ENCODE measurements at places on chromosomes 6 and 20. TPM values are rescaled to one million over a fixed set of nuclear protein-coding genes. Genes with fewer than 3 reads are reported as not detected.

DNA sequence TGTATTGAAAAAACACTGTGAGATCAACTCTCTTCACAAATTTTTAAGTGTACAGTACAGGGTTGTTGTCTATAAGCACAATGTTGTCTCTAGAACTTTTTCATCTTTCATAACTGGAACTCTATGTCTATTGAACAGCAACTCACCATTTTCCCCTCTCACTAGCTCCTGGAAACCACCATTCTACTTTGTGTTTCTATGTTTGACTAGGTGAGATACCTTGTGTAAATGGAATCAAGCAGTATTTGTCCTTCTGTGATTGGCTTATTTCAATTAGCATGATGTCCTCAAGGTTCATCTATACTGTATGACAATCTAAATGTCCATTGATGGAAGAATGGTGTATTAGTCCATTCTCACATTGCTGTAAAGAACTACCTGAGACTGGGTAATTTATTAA lies 210.1 kb upstream of the FUT9 start:
- no peaks in the 10 kb centered on the region for H3K27me3 ChIP-seq
- H3K27ac ChIP-seq, result no peak overlapping the region
- no peaks in the 10 kb centered on the region for H3K36me3 ChIP-seq
- no peaks in the 10 kb centered on the region for H3K4me1 ChIP-seq
- H3K4me3 ChIP-seq, result no peak overlapping the region

DNA sequence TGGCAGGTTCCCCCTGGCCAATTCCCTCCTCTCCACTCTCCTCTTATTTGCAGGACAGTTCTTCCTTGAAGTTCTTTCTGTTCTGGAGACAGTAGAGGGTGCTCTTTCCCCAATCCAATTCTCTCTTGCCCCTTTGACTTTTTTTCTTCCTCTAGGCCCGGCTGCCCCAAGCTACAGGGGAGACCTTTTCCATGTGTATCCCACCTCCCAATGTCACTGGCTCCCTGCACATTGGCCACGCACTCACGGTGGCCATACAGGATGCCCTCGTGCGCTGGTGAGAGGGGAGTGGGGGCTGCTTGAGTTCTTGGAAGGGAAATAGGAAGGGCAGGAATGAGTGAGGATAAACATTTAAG lies 1.5 kb downstream of the VARS2 start:
- no peak for DNase-seq
- H3K27me3 ChIP-seq, result no peaks in the 10 kb centered on the region
- H3K36me3 ChIP-seq, result peaks cover 23% of the 10 kb centered on the region
- peaks cover 22% of the 10 kb centered on the region for H3K4me1 ChIP-seq

DNA sequence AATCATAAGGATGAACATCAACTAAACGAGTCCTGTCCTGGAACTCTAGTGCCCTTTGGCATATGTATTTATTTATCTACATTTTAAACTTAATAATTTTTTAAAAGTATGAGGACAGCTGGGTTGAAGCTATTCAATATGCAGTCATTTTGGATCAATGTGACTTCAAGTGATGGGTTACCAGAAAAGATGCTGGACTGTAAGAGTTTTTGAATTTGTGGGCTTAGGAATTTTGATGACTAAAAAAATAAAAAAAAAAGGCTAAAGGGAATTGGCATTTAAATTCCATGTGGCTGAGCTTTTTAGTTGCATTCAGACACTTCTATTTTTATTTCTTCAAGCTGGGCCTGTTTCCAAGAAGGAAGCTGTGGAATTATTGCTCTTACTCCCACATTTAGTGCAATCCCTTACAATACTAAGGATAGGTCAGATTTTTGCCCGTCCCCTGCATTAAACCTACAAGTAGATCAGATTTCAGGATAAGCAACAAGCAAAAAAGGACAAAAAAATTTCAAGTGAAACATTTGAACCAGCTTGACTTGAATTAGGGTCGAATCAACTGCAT lies 704.2 kb upstream of the CITED2 start:
- DNase-seq, result no peak
- H3K36me3 ChIP-seq, result no peaks in the 10 kb centered on the region
- H3K4me3 ChIP-seq, result no peak overlapping the region

GRCh38 chr20:61886721-61887595 lies 178.7 kb downstream of the TAF4 start:
- peak; percentile 21 for DNase-seq

GRCh38 chr6:9806195-9806594 lies 608.7 kb downstream of the TFAP2A start:
- no peaks in the 10 kb centered on the region for H3K36me3 ChIP-seq
- no peak for DNase-seq
- H3K27me3 ChIP-seq, result no peaks in the 10 kb centered on the region
- H3K27ac ChIP-seq, result no peak overlapping the region
- H3K4me3 ChIP-seq, result no peak overlapping the region

GRCh38 chr6:161021998-161022743 lies 30.6 kb downstream of the MAP3K4 start:
- H3K27ac ChIP-seq, result no peak overlapping the region
- peaks cover 3% of the 10 kb centered on the region for H3K36me3 ChIP-seq
- no peaks in the 10 kb centered on the region for H3K4me1 ChIP-seq
- DNase-seq, result no peak

- no peak overlapping the region for H3K27ac ChIP-seq
- no peak overlapping the region for H3K4me3 ChIP-seq
- no peaks in the 10 kb centered on the region for H3K27me3 ChIP-seq
- no peaks in the 10 kb centered on the region for H3K36me3 ChIP-seq
- DNase-seq, result no peak
These were observed 233.9 kb downstream of the PRL start for GRCh38 chr6:22062807-22063408.

- H3K4me3 ChIP-seq, result no peak overlapping the region
- no peaks in the 10 kb centered on the region for H3K4me1 ChIP-seq
- DNase-seq, result no peak
- no peaks in the 10 kb centered on the region for H3K27me3 ChIP-seq
These were observed 2.4 kb upstream of the BPIFA2 start for GRCh38 chr20:33165416-33166055.

DNA sequence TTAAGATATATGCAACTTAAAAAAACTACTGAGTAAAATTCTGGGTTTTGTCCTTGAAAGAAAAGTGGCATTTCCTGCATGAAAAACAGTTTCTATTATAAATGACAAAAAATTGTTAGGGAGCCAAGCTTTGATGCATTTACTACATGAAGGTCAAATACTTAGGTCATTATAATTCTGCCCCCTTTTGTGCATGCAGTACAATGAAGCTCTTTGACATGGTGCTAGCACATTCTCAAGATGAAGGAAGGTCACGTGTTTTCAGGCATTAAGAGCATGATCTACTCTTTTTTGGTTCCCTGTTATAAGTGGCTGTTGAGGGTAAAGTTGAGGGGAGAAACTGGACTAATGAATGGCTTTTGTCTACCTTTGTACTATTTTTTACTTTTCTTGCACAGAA lies 72.7 kb downstream of the FOXO3 start:
- no peaks in the 10 kb centered on the region for H3K36me3 ChIP-seq
- H3K4me3 ChIP-seq, result no peak overlapping the region
- no peak overlapping the region for H3K27ac ChIP-seq
- DNase-seq, result no peak

GRCh38 chr6:100979267-100979666 lies 98.1 kb upstream of the ASCC3 start:
- no peaks in the 10 kb centered on the region for H3K4me1 ChIP-seq
- no peaks in the 10 kb centered on the region for H3K27me3 ChIP-seq
- H3K4me3 ChIP-seq, result no peak overlapping the region
- DNase-seq, result no peak

- no peak for DNase-seq
- peaks cover 93% of the 10 kb centered on the region for H3K27me3 ChIP-seq
- H3K27ac ChIP-seq, result no peak overlapping the region
- H3K4me1 ChIP-seq, result no peaks in the 10 kb centered on the region
These were observed 539 bp upstream of the BHLHE23 start for GRCh38 chr20:63007360-63007645.

DNA sequence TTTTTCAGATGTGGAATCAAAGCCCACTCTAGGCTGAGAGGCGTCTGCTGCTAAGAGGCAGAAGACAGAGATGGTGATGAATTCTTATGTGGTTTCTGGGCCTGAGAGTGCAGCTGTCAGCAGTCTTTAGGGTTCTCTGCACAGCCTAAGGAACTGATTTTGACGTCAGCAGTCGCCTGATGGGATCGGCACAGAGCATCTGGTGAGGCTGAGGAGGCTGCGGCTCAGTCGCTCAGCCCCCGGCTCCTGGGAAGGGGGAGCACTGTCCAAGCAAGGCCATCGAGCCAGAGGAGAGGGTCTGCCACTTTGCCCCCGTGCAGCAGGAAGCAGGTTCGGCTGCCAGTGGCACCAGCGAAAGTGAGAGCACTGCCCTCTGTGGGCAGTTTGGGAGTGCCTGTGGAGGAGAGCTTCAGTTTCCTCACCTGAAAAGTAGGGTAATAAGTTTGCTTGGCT lies 92.5 kb downstream of the TCP11 start:
- peaks cover 24% of the 10 kb centered on the region for H3K4me1 ChIP-seq
- no peaks in the 10 kb centered on the region for H3K27me3 ChIP-seq
- no peak for DNase-seq
- no peak overlapping the region for H3K27ac ChIP-seq
- no peaks in the 10 kb centered on the region for H3K36me3 ChIP-seq
- H3K4me3 ChIP-seq, result no peak overlapping the region

GRCh38 chr6:122692175-122692598 lies 82.0 kb downstream of the PKIB start:
- peaks cover 20% of the 10 kb centered on the region for H3K4me1 ChIP-seq
- H3K27ac ChIP-seq, result no peak overlapping the region
- no peak overlapping the region for H3K4me3 ChIP-seq
- no peaks in the 10 kb centered on the region for H3K27me3 ChIP-seq
- H3K36me3 ChIP-seq, result no peaks in the 10 kb centered on the region
- no peak for DNase-seq

GRCh38 chr6:1382331-1382882 lies 7.0 kb upstream of the FOXF2 start:
- H3K27ac ChIP-seq, result no peak overlapping the region
- H3K27me3 ChIP-seq, result peaks cover 99% of the 10 kb centered on the region
- H3K36me3 ChIP-seq, result no peaks in the 10 kb centered on the region
- DNase-seq, result no peak
- H3K4me3 ChIP-seq, result no peak overlapping the region
- peaks cover 3% of the 10 kb centered on the region for H3K4me1 ChIP-seq

DNA sequence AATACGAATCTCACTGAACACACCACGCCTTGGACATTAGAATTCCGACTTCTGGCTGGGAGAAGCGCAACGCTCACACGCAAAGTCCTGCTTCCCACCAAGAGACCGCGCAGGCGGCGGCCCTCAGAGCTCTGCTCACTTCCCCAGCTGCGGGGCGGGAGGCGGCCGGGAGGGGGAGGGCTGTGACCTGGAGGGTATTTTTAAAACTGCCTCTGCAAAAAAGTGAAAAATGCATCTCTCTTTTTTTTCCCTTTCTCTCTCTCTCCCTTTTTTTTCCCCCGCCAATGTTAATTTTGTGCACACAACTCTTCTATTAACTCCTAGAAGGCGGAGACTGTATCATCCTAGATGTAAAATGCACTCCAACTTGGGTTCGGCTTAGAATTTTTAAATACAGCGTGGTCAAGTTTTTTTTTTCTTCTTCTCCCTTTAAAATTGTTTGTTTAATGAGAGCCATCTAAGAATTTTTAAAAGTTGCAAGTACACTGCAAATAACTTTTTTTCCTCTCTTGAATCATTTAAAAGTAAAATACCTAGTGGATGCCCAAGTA lies 66.4 kb downstream of the STX11 start:
- DNase-seq, result no peak
- no peaks in the 10 kb centered on the region for H3K36me3 ChIP-seq
- H3K27ac ChIP-seq, result peak overlapping the region; percentile 45

DNA sequence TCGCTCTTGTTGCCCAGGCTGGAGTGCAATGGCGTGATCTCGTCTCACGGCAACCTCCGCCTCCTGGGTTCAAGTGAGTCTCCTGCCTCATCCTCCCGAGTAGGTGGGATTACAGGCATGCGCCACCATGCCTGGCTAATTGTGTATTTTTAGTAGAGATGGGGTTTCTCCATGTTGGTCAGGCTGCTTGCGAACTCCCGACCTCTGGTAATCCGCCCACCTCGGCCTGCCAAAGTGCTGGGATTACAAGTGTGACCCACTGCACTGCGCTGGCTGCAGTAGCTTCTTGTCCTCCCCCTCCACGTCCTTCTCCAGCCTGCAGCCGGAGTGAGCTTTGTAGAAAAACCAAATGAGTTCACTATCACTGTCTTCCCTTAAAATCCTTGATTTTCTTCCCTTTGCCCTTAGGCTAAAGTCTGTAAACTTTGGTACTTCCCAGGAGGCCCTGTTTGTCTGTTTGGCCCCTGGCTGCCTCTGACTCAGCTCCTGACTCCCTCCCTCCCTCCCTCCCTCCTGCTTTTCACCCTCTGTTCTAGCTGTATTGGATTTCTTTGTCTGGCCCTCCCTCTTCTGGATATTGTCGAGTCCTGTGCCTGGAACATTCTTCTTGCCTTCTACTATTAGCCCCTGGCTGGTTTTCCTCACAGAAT lies 12.9 kb downstream of the PARD6B start:
- H3K4me3 ChIP-seq, result no peak overlapping the region
- peak overlapping the region; percentile 58 for H3K27ac ChIP-seq
- DNase-seq, result no peak
- H3K27me3 ChIP-seq, result no peaks in the 10 kb centered on the region
- H3K36me3 ChIP-seq, result no peaks in the 10 kb centered on the region
- peaks cover 32% of the 10 kb centered on the region for H3K4me1 ChIP-seq

GRCh38 chr6:67870321-67870720 lies 764.8 kb upstream of the ADGRB3 start:
- H3K4me1 ChIP-seq, result no peaks in the 10 kb centered on the region
- no peaks in the 10 kb centered on the region for H3K36me3 ChIP-seq
- no peaks in the 10 kb centered on the region for H3K27me3 ChIP-seq
- H3K27ac ChIP-seq, result no peak overlapping the region
- DNase-seq, result no peak
- no peak overlapping the region for H3K4me3 ChIP-seq

DNA sequence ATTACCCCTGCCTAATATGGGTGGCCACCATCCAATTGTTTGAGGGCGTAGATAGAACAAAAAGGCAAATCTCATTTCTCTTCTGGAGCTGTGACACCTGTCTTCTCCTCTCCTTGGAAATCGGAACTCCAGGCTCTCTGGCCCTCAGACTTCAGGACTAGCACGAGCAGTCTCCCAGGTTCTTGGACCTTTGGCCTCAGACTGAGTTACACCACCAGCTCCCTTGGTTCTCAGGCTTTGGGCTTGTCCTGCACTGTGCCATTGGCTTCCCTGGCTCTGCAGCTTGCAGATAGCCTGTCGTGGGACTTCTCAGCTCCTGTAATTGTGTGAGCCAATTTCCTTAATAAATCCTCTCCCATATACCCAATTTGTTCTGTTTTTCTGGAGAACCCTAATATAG lies 34.3 kb downstream of the ATRN start:
- H3K4me1 ChIP-seq, result peaks cover 8% of the 10 kb centered on the region
- DNase-seq, result no peak
- H3K4me3 ChIP-seq, result no peak overlapping the region
- no peaks in the 10 kb centered on the region for H3K36me3 ChIP-seq
- H3K27ac ChIP-seq, result no peak overlapping the region

Gene OPRM1
- not detected for polyA plus RNA-seq

Gene CD83
- 2.2 TPM for polyA plus RNA-seq

Gene PDE10A
- not detected for polyA plus RNA-seq

Gene FAM229B
- 8.9 TPM for polyA plus RNA-seq

Gene GNAS-AS1
- 0.37 TPM for polyA plus RNA-seq

Gene HRH3
- not detected for polyA plus RNA-seq

Gene CD2AP
- polyA plus RNA-seq, result 23.9 TPM

Gene IL20RA
- 1.3 TPM for polyA plus RNA-seq

Gene STMN3
- polyA plus RNA-seq, result 10.5 TPM

Gene TRIM10
- polyA plus RNA-seq, result not detected
